ENCODE measurements at places on chromosomes 13 and 19.

DNA sequence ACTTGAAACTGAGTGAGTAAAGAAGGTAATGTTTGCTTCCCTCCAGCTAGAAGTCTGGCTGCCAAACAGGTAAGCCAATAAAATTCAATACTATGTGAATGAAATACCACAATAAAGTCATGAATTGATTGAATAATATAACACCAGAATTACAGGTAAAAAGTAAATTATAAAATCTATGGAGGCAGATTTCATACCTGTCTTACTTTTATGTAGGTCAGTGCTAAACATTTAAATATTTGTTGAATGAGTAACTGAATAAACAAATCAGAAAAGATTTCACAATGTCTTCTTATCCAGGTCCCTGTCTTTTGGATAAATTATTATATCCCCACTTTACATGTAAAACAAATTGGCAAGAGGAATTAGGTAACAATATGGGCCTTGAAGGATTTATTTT is 62.7 kb downstream of the MICU2 start:
- no peak for DNase-seq

DNA sequence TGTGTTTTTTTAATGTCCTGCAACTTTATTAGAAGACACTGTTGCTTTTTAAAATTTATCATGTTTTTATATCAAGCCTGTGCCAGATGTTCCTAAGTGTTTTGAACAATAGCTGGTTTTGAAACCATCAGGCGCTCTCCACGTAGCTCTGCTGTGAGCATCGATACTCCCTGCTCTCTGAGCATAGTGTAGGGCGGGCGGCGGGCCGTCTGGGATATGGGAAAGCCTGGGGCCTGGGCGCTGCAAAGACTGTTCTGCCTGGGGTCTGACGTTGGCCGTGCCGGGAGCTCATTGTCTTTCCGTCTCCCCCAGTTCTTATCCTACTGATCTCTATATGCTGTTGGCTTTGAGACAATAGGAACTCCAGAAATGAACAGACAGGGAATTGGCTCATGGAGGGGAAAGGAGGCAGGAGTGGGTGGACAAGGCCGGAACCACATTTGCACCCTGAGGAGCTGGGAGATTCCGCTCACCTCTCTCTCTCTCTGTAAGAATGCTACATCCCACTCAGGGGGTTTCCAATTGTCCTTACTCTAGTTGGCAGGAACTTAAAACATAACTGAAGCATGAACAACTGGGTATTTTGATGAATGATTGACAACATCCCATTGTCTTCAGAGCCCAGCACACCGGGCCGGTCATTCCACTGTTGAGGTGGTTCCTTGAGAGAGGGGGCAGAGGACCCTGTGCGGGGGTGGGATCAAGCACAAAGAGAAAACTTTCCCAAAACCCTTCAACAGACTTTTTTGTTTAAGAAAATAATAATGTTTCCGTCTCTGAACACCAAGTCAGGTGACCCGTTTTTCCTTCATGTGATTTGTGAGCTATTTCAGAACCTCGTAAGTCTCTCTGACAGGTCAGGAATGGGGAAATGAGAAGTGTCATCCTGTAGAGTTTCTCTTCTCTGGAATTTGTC is 64.7 kb downstream of the COL4A2 start:
- DNase-seq = no peak

DNA sequence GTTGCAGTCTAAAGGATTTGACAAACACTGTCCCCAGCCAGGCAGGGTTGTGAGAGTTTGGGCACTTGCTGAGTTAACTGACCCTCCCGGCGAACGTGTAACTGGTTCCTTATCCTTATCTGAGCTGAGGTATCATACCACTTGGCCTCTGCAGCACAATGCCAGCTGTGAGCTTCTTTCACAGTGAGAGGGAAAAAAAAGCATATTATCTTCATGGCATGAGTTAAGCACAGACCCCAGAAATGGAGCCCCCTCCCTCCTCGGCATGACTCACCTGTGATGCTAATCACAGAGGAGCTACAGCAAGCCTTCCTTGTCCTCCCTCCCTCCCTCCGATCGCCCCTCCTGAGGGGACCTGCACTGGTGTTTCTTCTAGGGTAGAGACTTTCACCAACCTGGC is 60.5 kb downstream of the EFNB2 start:
- no peak for DNase-seq

GRCh38 chr13:80979035-80979641 is 638.2 kb upstream of the SPRY2 start:
- no peak for DNase-seq

- DNase-seq = no peak
Measured at GRCh38 chr13:107554460-107554859, 660.9 kb downstream of the LIG4 start.

GRCh38 chr13:41401366-41401765 is 56.0 kb upstream of the RGCC start:
- DNase-seq = no peak

GRCh38 chr19:53394974-53395839 is at the start of gene ZNF765:
TSS of gene ZNF765 (plus strand) at chr19:53395149. CDS start at chr19:53398016, 2,867 bp downstream.
- DNase-seq = peak; percentile 94

DNA sequence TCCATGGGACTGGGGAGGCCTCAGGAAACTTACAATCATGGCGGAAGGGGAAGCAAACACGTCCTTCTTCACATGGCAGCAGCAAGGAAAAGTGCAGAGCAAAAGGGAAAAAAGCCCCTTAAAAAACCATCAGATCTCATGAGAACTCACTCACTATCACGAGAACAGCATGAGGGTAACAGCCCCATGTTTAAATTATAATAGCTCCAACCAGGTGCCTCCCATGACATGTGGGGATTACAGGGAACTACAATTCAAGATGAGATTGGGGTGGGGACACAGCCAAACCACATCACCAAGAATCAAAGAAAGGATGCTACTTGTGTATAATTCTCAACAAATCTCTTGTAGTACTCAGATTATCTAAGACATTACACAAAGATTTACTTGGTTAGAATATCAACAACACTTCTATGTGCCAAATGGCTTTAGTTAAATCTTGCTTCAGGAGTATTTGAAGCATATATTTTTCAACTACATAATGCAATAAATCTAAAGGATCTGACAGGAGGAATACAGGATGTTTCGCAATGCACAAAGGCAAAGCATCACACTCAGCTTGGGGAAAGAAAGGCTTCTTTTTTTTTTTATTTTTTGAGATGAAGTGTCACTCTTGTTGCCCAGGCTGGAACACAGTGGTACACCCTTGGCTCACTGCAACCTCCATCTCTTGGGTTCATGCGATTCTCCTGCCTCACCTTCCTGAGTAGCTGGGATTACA is 180.0 kb downstream of the LHFPL6 start:
- no peak for DNase-seq

GRCh38 chr19:57437931-57438330 is 2.8 kb downstream of the ZNF749 start:
- DNase-seq = no peak

DNA sequence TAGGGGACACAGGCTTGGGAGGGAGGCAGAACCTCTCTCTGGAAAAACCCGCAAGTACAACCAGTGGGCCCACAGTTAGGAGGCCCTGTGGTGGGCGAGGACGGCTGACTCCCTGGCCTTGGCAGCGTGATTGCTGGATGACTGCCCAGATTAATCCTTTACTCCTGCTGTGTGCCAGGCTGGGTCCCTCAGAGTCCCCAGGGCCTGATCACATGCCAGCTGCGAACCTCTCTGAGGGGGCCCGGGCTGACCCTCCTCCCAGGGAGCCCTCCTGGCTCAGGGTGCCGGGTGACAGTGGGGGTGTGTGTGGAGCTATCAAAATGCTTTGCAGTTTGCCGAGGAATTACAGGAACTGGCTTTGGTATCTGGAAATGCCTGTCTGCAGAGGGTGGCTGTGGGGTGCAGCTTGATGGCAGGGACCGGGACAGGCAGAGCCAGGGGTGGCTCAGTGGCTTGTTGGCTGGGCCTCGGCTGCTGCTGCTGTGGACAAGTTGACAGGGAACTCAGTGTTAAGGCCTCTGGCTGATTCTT is 48.9 kb downstream of the DNM2 start:
- DNase-seq = no peak

GRCh38 chr13:97224544-97225300 is 2.6 kb downstream of the MBNL2 start:
- DNase-seq = peak; percentile 11

GRCh38 chr19:38134540-38135149 is 89.4 kb downstream of the DPF1 start:
- DNase-seq = no peak

DNA sequence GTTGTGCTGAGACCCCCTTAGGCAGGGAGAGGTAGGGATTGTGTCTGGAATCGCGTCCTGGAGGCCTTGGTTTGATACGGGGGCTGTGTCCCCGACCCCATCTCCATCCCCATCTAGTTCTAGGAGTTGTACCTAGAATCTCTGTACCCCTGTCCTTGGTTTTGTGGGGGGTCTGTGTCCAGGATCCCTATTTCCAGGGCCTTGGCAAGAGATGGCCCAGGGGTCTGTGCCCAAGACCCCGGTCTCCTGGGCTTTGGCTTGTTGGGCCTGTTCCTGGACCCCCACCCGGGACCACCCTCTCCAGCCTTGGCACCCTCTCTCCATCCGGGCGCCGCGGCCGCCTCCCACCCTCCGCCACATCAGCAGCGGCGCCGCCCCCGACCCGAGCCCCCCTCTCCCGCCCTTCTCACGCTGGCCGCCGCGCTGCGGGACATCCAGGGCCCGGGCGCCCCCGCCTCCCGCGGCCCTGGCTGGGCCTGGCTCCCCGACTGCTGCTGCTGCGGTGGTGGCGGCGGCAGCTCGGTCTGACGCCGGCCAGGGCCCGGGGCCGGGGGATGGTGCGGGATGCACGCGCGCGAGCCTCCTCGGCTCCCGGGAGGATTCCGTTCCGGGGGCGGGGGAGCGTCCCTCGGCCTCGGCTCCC is at the start of gene NUMBL:
Gene NUMBL, minus strand, starts transcription at position 602 of the 643 bp plus-strand sequence. Its CDS starts 168 bp downstream, at position 434.
- no peak for DNase-seq

GRCh38 chr19:36152352-36153091 is at the start of gene COX7A1:
TSS of gene COX7A1 (minus strand) at chr19:36152447. CDS start at chr19:36152407, 40 bp downstream.
- no peak for DNase-seq

- no peak for DNase-seq
Measured at GRCh38 chr19:30064348-30064699, 122.3 kb downstream of the URI1 start.

DNA sequence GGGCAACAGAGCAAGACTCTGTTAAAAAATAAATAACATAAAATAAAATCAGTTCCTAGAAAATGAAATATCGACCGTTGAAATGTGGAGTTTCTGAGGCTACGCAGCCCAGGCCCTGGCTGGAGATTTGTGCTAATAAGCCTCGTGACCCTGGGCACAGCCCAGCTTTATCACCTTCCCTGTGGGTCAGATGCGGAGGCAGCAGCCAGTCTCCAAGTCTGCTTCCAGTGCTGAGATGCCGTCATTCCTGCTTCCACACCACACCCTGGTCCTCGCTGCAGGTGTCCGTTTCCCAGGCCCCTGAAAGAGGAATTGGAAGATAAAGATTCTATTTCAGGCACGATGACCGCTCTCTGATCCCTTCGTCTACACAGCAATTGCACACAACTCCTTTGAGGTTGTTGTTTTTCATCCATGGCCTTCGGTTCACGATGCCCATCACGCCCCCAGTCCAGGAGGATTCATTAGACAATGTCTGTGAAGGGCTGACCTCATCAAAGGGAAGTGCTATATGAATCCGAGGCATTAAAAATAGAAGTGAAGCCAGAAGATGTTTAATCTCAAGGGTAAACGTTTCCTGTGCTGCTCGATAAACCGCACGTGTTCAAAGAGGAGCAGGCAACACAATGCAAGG is 48.3 kb upstream of the ATP11A start:
- no peak for DNase-seq

DNA sequence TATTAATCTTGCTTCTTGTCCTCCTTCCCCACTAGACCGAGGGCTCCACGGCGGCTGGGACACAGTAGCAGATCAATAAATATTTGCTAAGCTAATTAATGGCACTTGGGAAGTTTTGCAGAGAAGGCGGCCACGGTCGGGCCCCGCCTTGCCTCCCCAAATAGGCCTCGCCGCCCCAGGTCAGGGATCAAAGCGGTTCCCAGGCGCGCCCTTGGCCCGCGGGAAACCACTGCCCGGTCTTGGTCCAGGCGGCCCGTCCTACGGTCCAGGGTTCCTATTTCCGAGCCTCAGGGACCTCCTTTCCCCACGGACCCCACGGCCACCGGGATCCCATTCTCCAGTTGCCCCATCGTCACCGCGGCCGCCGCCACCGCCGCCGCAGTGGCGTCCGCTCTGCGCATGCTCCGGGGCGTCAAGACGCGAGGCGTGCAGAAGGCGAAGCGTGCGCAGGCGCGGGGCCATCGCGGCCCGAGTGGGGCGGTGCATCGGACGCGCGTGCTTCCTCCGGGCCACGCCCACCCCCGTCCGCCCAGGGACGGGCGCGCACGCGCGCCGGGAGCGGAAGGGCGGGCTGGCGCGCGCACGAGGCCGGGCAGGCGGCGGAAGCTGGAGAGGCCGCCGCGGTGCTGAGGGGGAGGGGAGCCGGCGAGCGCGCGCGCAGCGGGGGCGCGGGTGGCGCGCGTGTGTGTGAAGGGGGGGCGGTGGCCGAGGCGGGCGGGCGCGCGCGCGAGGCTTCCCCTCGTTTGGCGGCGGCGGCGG is at the start of gene SMARCA4:
Gene SMARCA4, plus strand, starts transcription at position 717 of the 759 bp plus-strand sequence. CDS start 23,122 bp downstream, outside the sequence.
- peak; percentile 97 for DNase-seq

- no peak for DNase-seq
Measured at GRCh38 chr19:45439190-45439568, 15.5 kb upstream of the ERCC1 start.

DNA sequence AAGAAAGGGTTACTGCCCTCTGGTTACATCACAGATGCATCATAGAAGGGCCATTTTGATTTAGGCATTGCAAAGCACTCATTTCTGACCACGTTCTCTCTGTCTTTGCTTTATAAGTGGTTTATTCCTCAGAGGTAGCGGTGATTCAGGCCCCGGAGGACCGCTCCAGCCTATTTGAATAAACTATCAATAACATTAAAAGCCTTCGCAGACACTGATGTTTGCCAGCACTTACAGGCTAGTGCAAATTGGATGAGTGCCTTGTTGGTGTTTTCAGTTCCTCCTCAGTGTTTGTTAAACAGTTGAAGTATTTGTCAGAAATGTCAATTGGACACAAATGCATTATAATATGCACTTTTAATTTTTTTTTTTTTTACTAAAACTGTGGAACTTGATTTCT is 120.2 kb downstream of the RXFP2 start:
- DNase-seq = no peak

GRCh38 chr19:49506575-49507105 is 5.8 kb upstream of the FCGRT start:
- DNase-seq = peak; percentile 62

- DNase-seq = no peak
Measured at GRCh38 chr13:111046590-111047141, 68.4 kb upstream of the ARHGEF7 start.

DNA sequence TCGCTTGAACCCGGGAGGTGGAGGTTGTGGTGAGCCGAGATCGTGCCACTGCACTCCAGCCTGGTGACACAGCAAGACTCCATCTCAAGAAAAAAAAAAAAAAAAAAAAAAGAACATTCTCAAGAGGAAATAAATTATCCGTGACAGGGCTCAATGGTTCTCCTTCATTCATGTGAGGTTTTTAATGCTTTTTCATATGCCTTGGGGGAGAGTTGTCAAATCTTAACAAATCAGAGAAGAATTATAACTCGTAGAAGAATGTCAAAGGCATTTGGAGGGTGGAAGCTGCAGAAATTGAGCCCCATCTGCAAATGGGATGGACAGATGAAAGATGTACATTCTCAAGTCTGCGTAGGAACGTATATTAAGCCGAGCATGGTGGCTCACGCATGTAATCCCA is 34.9 kb upstream of the HOMER3 start:
- DNase-seq = no peak
